ENCODE measurements at places on chromosomes 7 and 10.

- no peak for DNase-seq
Measured at GRCh38 chr10:49111320-49111698, 4.0 kb downstream of the VSTM4 start.

DNA sequence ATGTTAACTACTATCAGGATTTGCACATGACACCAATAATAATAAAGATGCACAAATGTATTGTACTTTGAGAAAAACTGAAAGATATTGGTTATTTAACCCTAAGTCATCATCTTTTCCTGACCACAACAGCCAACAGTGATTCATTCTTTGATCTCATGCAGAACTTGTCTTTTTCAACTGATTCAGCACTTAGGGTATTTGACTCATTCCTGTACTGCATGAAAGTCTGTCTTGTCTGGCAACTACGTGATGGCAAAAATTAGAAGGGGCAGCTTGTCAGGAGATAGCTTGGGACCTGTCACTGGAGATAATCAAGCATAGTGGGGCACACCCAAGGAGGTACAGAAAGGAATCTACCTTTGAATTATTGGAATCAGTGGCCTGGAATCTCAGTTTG, 77.8 kb upstream of the LRRC17 start:
- DNase-seq, result no peak

DNA sequence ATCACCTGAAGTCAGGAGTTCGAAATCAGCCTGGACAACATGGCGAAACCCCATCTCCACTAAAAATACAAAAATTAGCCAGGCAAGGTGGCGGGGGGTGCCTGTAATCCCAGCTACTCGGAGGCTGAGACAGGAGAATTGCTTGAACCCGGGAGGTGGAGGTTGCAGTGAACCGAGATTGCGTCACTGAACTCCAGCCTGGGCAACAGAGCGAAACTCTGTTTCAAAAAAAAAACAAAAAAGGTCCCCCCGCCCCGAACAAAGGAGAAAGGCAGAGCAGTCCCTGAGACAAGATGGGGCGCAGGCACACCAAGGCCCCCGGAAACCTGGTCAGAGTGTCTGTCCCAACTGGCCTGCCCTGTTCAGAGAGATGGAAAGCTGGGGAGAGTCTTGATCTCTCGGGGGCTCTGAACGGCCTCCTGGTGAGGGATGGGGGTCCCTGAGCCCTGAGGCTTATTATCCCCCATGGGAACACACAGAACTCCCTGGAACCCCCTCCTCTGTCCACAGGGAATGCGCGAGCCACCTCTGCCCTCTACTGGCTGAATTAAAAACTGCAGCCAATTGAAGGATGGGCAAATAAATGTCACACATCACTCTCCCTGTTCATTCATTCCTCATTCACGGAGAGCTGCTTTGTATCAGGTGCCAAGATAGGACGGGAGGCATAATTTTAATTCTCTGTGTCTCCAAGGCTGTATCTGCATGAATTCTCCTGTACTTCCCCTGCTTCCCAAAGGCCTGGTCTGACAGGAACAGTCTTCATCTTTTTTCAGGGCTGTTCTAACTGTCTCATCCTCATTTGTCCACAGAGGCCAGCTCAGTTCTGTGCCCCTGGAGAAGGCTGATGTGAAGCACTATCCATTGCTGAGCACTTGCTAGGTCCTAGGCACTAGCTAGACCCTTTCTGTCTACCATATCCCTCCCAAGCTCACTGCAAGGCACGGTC, 28.9 kb downstream of the MAT1A start:
- DNase-seq, result no peak

DNA sequence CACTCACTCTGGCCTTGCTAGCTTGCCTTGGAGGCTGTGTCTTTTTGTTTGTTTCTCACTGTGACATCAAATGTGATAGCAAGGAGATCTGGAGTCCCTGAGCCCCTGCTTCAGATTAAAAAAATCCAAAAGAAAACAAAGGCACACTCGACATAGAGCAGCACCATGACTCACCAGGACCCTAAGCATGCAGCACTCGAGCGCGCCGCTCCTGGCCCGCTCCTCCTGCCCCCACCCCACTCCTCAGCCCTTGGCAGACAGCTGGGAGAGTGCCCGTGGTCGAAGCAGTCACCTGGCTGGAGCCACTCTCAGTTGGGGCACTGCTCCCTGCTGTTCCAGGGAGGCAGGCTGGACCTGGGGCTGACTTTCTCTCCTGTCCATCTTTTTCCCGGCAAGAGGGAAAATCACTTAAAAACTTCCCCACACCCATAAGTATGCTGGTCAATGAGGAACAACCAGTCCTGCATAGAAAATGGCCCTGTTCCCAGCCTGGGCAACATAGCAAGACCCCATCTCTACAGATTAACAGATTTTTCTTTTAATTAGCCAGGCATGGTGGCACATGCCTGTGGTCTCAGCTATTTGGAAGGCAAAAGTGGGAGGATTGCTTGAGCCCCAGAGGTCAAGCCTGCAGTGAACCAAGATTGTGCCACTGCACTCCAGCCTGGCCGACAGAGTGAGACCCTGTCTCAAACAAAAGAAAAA, 128.4 kb downstream of the PAXIP1 start:
- no peak for DNase-seq

GRCh38 chr7:21044384-21044783, 257.7 kb upstream of the SP8 start:
- DNase-seq, result no peak

GRCh38 chr7:126079581-126079980, 1150.0 kb upstream of the POT1 start:
- no peak for DNase-seq

GRCh38 chr7:128888039-128888755, 22.3 kb downstream of the KCP start:
- DNase-seq, result no peak

DNA sequence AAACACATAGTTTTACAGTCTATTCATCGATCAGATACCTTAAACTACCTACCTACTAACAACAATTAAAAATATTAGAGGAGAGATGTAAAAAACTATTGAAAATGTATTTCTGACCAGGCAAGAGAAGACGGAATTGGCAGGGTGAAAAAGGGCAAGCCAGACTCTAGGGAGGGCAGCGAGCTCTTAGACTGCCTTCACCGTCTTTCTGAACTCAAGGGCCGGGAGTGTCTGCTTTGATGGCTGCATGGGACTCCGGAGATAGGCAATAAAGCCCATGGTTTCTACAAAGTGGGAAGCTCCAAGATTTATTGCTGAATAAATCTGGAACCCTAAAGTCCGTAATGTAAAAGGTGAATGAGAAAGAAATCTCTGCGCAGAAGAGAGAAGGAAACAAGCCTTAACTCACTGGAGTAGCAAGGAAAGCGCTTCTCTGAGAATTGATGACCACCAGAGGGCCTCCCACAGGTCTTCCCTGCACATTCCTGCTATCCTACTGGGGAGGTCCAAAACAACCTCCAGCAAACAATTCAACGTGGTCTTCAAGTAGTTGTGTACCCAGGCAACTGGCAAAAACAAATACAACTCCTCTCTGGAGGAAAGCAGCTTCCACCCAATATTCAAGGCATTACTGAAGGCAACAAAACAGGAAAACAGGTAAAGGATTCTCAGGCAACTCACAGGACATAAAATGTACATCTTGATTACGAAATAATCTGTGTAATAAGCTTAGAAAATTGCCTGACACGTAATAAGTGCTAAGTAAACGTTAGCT, 181.3 kb downstream of the SDK1 start:
- DNase-seq, result no peak

- no peak for DNase-seq
Measured at GRCh38 chr10:70090951-70091350, 38.3 kb downstream of the MACROH2A2 start.

DNA sequence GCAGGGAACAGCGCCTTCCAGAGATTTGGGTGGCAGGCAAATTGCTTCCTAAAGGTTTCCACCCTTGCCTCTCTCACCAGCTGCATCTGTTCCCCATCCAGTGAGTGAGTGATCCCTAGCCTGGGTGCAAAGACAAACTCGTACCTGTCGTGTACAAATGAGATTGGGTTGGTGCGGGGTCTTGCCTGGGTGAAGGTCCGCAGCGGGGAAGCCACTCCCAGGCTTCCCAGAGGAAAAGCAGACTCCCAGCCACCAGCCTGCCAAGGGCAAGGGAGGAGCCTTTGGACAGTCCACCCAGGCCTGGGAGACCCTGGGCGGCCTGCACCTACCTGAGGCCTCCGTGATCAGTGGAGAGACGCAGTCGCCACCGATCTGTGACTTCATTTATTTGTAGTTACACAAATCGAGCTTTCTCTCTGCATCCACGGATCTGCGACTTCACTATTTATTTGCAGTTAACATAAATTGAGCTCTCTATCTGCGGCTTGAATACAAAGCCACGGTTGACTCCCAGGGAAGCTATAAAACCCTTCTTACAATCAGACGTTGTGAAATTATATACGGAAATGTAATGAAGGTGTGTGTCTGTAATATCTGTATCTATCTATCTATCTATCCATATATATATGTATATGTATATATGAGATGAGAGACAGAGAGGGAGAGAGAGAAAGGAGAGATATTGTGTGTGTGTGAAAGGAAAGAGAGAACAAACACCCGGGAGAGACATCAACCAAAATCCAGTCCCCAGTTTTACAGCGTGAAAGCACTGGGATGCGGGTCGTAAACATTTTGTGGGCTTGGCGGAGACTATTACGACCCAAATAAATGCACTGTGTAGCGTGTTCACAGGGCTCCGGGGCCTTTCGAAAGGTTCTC, 3.0 kb upstream of the HOXA7 start:
- DNase-seq, result no peak

DNA sequence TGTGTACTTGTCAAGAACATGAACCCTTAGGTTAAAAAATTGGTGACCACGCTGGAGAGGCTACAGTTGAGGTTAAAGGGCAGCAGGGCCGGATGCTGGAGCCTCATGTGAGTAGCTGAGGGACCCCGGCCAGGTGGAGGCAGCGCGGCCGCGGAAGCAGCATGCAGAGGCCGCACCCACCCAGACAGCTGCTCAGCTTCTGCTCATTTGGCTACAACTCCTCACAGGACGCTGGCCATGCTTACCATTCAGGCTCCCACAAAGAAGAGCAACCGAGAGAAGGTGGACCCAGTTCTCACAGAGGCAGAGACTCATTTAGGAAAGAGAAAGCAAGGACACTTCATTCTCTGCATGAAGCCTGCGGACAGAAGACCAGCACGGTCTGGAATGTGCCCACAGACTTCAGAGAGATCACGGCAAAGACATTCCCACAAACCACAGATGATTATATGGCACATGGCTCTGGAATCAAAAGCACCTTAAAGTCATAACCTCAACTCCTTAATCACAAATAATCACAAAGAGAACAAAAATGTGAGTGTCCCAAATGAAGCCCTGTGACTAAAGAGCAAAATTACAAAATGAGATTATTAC, 94.4 kb downstream of the VOPP1 start:
- no peak for DNase-seq

GRCh38 chr7:151839451-151839921, 37.4 kb downstream of the PRKAG2 start:
- DNase-seq, result no peak

DNA sequence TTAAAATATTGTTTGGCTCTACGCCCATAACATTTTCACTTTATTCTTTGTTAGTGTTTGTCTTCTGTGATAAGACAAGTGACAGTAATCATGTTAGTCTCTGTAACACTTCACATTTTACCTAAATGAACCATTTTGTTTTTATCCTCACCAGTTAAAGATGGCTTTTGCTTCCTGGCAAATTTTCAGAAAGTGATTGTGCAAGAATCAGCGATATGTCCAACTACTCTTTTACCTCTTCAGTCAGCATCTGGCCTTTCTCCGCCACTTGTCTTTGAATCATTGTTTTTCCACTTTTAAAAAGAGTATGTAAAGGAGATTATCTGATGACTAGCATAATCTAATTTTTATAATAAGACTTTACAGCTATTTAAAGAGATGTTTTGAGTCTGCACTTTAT, 3.5 kb downstream of the DGKB start:
- DNase-seq, result no peak

DNA sequence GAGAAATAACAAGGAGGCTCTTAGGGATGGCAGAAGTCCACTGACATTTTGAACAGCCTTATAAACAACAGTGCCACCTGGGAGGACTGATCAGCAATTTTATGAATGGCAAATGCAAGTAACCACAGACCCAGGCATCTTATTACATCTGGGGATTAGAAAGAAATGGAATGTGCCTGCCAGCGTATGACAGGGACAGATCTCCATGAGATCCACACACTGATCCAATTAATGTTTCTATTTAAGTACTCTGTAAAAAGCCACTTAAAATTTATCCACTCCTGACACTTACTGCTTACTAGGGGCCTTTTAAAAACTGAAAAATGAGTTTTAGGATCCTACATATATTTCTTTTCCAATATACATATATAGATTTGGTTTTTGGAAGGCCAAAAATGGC, 28.6 kb downstream of the PARD3 start:
- DNase-seq, result no peak

GRCh38 chr10:74083304-74083703, 67.3 kb downstream of the AP3M1 start:
- no peak for DNase-seq

DNA sequence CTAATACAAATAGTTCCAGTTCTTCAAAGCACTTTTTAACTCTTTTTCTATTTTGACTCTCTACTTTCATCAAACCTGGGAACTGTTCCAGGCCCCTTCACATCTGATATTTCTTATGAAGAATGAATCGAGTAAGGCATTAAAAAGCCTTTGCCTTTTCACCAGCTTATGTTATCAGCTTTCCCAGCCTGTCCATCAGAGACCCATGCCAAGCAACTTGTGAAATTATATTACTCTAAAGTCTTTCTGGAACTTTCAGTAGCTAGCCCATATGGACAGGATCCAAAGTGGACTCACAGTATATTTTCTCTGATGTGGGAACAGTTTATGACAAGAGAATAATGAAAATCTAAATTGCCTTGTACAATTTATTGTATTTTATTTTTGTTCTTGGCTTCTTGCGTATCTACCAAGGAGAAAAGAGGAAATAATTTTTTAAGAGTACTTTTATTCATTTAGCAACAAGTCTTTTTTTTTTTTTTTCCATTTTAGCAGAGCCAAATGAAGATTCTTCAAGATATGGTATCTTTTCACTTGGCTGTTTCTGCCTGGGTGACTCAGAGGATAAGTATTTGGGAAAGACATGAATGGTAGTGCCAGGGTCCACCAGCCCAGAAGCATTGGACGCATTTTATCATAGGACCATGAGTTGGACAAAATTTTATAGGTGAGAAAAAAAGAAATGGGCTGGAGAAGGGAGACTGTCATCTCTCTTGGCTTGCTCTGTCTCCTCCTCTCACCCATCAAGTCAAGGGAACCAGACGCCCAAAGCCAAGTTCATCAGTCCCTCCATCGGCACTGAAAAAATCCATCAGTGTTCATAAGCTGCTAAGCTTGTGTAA, 195.8 kb upstream of the NEBL start:
- DNase-seq, result no peak

DNA sequence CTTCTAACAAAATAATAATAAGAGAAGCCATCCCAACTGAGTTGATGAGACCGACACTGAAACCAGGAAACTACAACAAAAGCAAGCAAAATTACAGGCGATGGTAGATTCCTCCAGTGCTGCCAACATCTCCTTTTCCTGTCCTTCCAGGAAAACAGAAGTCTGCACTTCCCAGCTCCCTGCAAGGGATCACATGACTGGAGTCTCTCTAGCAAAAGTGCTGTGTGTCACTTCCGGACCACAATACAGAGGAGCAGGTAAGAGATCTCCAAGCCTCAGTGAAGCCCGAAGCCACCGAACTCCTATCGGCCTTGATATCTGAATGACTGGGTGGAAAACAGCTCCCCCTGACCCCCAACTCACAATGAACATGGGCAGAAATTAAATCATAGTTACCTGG, 63.2 kb downstream of the SMURF1 start:
- DNase-seq, result no peak

GRCh38 chr10:36373424-36374096, 731.5 kb upstream of the FZD8 start:
- DNase-seq, result no peak

All from stimulated activated CD8-positive, alpha-beta memory T cell treated with anti-CD3 and anti-CD28 coated beads, Interleukin-2, amount 100 ng/mL, for 1 hour (primary cell).